ENCODE measurements at places on chromosomes 4 and X.

DNA sequence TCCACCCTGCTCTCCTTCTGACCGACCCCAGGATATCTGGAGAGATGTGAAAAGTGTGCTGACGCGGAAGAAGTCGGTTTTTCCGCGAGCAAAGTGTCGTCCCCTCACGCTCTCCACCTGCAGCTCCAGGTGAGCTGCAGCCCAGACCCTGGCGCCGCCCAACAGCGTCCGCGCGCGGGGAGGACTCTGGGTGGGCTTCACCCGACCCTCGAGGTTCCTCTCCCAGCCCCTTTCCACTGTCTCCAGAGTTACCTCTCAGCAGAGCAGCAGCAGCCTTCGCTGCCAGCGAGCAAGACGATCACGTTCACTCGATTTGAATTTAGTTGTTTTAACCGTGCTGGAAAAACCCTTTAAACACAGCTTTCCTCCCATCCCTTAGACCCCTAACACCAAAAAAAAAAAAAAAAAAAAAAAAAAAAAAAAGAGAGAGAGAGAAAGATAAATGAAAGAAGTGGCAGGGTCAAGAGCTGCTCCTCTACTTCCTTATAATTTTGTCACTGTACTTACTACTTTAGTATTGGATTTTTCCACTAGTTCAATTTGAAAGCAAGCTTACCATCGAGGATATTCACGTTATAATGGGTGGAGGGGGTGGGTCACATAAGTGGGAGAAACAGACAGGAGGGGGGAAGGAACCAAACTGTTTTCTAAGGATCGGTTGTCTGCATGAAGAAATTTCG lies 758 bp upstream of the NR3C2 start:
- no peak for DNase-seq

DNA sequence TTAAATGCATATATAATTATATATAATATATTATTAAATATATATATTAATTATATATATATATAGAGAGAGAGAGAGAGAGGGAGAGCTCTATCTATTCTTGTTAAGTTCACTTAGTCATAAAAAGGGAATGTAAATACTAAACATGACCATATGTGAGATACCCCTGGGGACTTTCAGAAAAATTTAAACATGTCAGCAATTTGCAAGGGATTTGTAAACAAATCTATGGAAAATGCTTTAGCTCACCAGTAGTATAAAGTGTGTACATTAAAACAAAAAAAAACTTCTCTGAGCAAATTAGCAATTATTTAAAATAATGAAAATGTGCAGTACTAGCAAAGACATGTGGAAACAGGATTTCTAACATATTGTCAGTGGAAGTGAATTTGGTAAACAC lies 1755.5 kb downstream of the PCDH19 start:
- no peak for DNase-seq

GRCh38 chr4:156963419-156963818 lies 8.2 kb downstream of the PDGFC start:
- DNase-seq: no peak

DNA sequence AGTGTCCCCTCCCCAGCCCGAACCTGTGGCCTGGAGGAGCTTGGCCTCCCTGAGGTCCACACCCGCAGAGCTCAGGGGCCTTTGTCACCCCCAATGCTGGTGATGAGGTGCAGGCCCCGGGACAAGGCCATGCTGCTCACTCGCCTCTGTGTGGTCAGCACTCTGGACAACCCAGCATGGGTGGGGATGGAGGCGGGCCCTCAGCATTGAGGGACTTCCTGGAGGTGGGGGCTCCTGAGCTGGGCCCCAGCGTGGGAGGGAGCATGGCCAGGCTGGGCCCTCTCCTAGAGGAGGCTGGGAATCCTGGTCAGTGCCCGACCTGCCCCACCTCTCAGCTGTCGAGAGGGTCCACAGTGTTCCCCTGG lies 30.6 kb downstream of the TACC3 start:
- no peak for DNase-seq

GRCh38 chr4:147943159-147943638 lies 211.3 kb downstream of the ARHGAP10 start:
- DNase-seq: no peak

GRCh38 chr4:153612878-153613277 lies 71.2 kb upstream of the TLR2 start:
- no peak for DNase-seq

- no peak for DNase-seq
These were observed 127.3 kb downstream of the MAD2L1 start for GRCh38 chr4:119939071-119939995.

DNA sequence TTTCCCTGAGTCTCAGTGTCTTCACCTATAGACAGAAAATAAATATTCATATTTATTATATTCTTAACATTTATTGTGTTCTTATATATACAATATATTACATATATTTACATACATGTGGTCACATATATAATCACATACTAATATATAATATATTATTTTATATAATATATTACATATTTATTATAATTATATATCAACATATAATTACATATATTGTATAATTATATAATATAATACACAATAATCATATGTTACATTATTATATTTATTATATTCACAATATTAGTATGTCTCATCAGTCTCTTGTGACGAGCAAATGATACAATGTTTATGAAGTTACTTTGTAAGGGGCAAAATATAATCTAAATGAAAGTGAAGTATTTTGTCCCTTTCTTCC lies 87.7 kb downstream of the KDR start:
- DNase-seq: no peak

DNA sequence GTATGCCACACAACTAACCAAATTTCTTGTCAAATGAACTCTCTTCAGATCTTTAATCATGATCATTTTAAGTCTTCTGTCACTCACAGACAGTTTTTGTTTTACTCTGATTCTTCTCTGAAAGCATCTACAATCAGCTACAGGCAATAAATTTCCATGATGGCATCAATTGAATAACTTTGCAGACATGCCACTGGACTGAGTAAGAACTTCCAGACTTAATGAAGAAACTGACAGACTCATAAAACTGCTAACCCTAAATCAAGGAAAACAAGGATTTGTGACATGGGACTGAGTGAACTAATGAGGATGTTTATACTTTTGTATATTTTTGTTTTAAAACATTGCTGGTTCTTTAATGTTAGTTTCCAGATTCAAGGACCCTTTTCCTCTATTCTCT lies 5.5 kb upstream of the PPP1R2C start:
- no peak for DNase-seq

DNA sequence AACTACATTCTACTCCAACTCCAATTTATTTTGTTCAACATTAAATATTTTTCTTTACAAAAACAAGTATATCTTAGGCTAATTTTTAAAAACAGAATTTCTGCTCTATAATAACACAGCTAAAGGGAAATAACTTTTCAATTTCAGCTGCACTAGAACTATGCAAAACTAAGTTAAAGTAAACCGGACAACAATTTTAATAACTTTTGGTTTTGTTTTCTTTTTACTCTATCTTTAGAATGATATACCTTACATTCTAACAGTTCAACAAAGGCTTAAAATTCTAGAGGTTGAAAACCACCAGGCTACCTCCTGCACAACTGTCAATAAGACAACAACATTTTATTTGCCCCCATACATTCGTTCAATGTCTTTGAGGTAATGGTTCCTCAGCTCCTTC lies 18.7 kb upstream of the KCNE5 start:
- no peak for DNase-seq

DNA sequence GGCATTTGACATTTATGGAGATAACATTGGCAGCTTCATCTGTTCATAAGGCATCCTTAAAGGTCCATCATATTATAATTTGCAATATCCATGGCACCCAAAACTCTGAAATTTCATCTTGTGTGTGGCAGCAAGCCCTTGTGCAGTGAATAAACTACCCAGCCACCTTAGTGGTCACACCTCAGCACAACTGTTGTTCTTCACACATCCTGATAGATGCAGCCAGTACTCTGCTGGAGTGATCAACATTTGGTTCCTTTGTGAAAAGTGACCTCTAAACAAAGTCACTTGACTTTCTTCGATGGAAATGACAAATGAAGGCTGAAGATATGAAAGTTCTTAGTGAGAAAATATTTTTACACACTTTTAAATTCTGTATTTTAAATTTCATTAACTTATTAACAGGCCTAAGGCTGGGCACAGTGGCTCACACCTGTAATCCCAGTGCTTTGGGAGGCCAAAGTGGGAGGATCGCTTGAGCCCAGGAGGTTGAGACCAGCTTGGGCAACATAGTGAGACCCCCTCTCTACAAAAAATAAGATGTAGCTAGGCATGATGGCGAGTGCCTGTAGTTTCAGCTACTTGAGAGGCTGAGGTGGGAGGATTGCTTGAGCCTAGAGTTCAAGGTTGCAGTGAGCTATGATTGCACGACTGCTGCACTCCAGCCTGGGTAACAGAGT lies 161.4 kb downstream of the SPRY1 start:
- DNase-seq: no peak

GRCh38 chrX:153365670-153366069 lies 31.7 kb downstream of the ZNF275 start:
- no peak for DNase-seq

GRCh38 chr4:188012426-188012945 lies 16.9 kb downstream of the ZFP42 start:
- no peak for DNase-seq

DNA sequence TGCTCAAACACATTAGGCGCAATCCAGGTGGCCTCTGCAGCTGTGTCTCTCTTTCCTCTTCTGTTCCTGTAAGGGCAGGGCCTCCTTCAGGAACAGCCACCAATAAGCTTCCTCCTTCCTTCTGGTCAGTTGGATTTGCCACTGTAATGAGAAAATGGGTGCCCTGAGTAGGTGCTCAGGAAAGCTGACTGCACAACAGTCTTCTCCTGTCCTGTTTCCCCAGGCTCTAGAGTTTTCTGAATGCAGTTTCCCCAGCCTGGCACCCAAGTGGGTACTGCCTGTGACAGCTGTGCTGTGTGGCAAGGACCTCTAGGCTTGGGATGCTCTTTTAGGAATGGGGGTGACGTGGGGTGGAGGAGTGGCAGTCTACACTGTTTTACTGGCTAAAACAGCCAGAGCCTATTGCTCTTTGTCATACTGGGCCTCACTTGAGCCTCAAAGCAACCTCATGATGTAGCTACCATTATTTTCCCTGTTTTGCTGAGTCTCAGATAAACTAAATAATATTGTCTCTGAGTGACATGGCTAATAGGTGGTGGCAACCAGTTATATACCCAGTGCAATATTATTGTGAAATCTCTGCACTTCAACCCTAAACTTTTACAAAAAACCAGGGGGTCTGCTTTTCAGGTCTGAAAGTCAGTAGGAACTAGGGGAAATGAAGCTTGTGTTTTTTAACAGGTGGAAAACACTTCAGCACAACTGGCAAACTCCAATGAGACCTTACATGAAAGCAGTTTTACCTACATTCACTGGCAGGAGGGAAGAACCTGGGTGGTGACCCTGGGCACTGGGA lies 1.2 kb downstream of the CXCL2 start:
- no peak for DNase-seq

DNA sequence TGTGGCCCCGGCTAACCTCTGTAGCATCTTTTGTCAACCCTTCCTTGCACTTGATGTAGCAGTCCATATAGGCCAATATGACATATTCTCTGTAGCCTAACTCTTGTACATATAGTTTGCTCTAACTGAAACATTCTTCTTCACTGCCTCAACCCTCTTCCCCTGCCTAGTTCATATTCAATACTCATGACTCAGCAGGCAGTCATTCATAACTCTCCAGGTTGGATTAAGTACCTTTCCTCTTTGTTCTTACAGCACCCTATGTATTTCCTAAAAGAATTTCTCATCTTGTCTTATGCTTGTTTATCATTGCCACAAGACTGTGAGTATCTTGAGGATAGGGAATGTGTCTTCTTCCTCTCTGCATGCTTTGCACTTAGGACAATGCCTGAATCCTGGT lies 76.9 kb downstream of the TMLHE start:
- DNase-seq: no peak

GRCh38 chrX:154991039-154991438 lies 31.5 kb downstream of the F8 start:
- DNase-seq: no peak

- no peak for DNase-seq
These were observed 17.4 kb downstream of the SORCS2 start for GRCh38 chr4:7209699-7210098.

DNA sequence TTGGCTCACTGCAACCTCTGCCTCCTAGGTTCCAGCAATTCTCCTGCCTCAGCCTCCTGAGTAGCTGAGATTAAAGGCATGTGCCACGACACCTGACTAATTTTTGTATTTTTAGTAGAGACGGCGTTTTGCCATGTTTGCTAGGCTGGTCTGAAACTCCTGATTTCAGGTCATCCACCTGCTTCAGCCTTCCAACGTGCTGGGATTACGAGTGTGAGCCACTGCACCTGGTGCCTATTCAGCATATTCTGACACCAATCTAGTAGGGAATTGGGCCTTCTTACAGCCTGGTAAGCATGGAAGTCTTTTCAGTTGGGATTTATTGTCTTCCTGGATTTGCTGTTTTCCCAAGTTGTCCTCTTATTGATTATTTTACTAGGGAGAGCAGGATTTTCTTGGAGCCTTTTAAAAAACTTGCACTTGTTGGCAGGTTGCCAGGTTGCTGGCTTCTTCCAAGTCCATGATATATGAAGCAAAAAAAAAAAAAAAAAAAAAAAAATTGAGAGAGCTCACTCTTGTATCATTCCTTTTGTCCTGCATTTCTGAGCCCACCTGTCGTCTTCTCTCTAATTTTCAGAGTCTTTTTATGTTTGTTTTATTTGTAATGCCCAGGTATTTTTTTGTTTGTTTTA lies 43.7 kb downstream of the TMPRSS11E start:
- DNase-seq: no peak

DNA sequence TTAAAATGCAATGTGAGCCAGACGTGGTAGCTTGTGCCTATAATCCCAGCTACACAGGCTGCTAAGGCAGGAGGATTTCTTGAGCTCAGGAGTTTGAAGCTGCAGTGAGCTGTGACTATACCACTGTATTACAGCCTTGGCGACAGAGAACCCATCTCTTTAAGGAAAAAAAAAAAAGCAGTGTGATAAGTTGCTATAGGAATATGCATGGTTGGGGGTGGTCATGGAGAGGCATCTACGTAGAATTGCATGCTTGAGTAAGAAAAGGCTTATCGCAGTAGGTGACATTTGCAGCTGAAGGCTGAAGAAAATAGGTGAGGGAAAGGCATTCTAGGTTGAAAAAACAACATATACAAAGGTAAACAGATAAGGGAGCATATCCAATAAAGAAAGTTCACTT lies 4.1 kb downstream of the DIAPH2 start:
- no peak for DNase-seq

- DNase-seq: no peak
These were observed 220.1 kb downstream of the DHX15 start for GRCh38 chr4:24364249-24364648.
